ENCODE measurements at places on chromosomes 5 and 9. TPM values are rescaled to one million over a fixed set of nuclear protein-coding genes. Genes with fewer than 3 reads are reported as not detected.

GRCh38 chr5:39906146-39906545 lies 481.4 kb upstream of the DAB2 start:
- H3K27me3 ChIP-seq: no peaks in the 10 kb centered on the region
- no peak overlapping the region for H3K4me3 ChIP-seq
- no peaks in the 10 kb centered on the region for H3K36me3 ChIP-seq
- DNase-seq: no peak
- H3K27ac ChIP-seq: no peak overlapping the region
- H3K4me1 ChIP-seq: no peaks in the 10 kb centered on the region

DNA sequence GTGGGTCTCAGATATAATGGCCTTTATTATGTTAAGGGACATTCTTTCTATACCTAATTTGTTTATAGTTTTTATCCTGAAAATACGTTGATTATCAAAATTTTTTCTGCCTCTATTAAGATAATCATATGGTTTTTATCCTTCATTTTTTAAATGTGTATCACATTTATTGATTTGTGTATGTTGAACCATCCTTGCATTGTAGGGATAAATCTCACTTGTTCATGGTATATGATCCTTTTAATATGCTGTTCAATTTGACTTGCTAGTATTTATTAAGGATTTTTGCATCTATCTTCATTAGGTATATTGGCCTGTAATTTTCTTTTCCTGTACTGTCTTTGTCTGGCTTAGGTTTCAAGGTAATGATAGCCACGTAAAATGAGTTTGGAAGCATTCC lies 25.5 kb downstream of the PKD2L2 start:
- no peak overlapping the region for H3K4me3 ChIP-seq
- no peaks in the 10 kb centered on the region for H3K4me1 ChIP-seq
- no peak for DNase-seq
- no peak overlapping the region for H3K27ac ChIP-seq
- H3K36me3 ChIP-seq: no peaks in the 10 kb centered on the region

DNA sequence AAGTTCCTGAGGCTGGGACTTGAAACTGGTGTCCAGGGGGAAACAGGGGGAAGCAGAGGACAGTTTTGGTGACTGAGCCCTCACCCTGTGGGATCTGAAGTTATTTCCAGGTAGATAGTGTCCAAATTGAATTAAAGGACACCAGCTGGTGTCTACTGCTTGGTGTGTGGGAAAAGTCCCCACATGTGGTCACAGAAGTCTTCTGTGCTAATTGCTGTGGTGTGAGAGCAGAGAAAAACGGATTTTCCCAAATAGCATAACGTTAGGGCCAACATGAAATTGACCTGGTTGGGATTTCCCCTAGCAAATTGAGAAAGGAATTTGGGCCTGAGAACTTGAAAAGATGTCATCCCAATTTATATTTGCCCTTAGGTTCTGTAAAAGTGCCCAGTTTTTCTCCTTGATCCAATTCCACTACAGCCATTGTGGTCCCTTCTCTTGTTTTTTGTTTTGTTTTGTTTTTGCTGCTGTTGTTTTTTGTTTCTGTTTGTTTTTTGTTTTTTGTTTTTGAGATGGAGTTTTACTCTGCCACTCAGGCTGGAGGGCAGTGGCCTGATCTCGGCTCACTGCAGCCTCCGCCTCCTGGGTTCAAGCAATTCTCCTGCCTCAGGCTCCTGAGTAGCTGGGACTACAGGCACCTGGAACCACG lies 5.6 kb upstream of the STARD4 start:
- peaks cover 2% of the 10 kb centered on the region for H3K4me1 ChIP-seq
- no peaks in the 10 kb centered on the region for H3K36me3 ChIP-seq
- H3K4me3 ChIP-seq: no peak overlapping the region
- no peaks in the 10 kb centered on the region for H3K27me3 ChIP-seq

GRCh38 chr5:111071413-111071812 lies at the start of gene TSLP:
Gene TSLP, plus strand, starts transcription at chr5:111071713. Its CDS starts 178 bp downstream, at chr5:111071891.
- H3K27me3 ChIP-seq: no peaks in the 10 kb centered on the region
- no peak for DNase-seq
- H3K36me3 ChIP-seq: no peaks in the 10 kb centered on the region
- no peak within 1 kb of the TSS for H3K4me3 ChIP-seq

- DNase-seq: no peak
- H3K27me3 ChIP-seq: no peaks in the 10 kb centered on the region
- H3K4me1 ChIP-seq: no peaks in the 10 kb centered on the region
- H3K4me3 ChIP-seq: no peak overlapping the region
- no peaks in the 10 kb centered on the region for H3K36me3 ChIP-seq
- no peak overlapping the region for H3K27ac ChIP-seq
Measured at GRCh38 chr9:138103849-138104206, 226.2 kb downstream of the CACNA1B start.

DNA sequence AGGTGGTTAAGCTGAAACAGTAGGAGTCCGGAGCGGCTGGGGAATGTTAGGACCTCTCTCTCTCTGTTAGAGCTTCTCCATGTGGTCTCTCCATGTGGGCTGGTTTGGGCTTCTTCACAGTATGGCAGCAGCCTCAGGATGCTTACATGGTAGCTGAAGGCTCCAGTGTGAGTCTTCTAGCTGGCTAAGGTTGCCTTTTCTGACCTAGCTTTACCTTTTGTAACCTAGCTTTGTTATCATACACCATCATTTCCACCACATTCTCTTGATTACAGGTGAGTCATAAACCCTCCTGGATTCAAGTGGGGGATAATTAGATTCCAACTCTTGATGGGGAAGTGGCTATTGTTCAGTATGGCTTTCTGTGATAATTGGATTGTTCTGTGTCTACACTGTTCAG lies 98.5 kb downstream of the MTREX start:
- DNase-seq: no peak
- peaks cover 3% of the 10 kb centered on the region for H3K36me3 ChIP-seq
- H3K27me3 ChIP-seq: no peaks in the 10 kb centered on the region

- H3K27me3 ChIP-seq: no peaks in the 10 kb centered on the region
- H3K4me3 ChIP-seq: no peak overlapping the region
- no peaks in the 10 kb centered on the region for H3K4me1 ChIP-seq
- no peak for DNase-seq
Measured at GRCh38 chr5:151694035-151694485, 7.3 kb upstream of the SPARC start.

DNA sequence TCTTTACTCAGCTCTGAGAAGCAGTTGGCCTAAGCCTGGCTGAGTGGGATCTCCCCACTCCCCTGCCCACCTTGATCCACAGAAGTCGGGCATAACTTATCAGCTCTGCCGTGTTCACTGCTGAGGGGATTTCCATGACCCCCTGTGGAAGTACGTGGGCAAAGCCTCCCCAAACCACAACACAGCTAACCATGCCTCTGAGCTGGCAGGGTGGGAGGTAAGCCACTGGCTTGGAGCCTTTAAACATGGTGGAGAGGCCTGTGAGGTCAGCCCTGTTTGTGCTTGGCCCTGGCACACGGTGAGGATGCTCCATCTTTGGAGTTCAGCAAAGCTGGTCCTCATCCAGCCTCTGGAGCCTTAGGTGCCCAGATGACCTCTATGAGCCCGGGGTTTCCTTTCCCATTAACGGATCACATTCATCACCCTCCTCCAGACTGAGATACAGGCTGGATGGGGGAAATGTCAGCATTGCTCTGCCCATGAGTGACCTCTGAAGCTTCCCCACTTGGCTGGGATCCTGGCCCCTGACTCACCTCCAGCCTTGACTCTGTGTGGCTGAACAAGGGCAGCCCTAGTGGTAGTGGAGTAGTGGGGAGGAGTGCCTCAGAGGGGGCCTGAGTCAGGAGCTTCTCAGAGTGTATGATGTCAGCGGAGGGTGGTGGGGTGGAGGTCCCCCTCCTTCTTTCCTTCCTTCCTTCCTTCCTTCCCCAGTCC lies 6.2 kb downstream of the PDLIM4 start:
- H3K27ac ChIP-seq: no peak overlapping the region
- DNase-seq: no peak
- no peaks in the 10 kb centered on the region for H3K36me3 ChIP-seq
- H3K4me1 ChIP-seq: peaks cover 28% of the 10 kb centered on the region
- H3K4me3 ChIP-seq: no peak overlapping the region
- no peaks in the 10 kb centered on the region for H3K27me3 ChIP-seq

GRCh38 chr5:31890046-31890445 lies 251.1 kb downstream of the PDZD2 start:
- no peak overlapping the region for H3K27ac ChIP-seq
- H3K4me3 ChIP-seq: no peak overlapping the region
- no peaks in the 10 kb centered on the region for H3K36me3 ChIP-seq

- no peak overlapping the region for H3K4me3 ChIP-seq
- no peaks in the 10 kb centered on the region for H3K36me3 ChIP-seq
- H3K4me1 ChIP-seq: no peaks in the 10 kb centered on the region
- no peaks in the 10 kb centered on the region for H3K27me3 ChIP-seq
- DNase-seq: no peak
Measured at GRCh38 chr9:24801344-24801743, 255.6 kb upstream of the IZUMO3 start.

DNA sequence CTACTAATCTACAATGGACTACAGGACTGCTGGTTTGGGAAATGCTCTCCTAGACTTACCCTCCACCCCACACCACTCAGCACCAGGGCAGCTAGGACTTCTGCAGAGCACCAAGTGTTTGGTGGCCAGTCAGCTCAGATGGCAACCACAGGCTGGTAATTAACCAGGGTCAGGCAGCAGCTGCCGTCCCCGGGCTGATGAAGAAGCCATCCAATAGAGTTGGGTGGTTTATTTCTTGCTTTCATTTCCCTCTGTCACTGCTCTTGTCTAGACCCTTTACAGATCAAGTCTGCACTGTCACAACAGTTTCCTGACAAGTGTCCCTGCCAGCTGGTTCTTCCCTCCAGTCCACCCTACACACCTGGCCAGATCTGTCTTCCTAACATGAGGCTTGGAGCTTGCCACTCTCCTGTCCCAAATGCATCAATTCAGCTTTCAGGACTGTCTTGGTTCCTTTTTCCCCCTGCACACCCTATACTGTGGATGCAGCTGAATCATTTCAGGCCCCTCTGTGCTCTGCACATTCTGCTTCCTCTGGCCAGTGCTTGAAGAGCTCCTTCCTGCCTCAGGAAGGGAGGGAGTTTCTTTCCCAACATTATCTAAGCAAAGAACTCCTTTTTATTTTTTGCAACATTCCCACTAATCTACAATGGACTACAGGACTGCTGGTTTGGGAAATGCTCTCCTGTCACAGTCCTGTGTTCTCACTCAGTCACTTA lies 30.2 kb upstream of the HSPA9 start:
- H3K4me3 ChIP-seq: no peak overlapping the region
- DNase-seq: no peak
- H3K27ac ChIP-seq: peak overlapping the region; percentile 55
- H3K27me3 ChIP-seq: no peaks in the 10 kb centered on the region

GRCh38 chr9:77188242-77188641 lies 10.9 kb downstream of the VPS13A start:
- no peaks in the 10 kb centered on the region for H3K4me1 ChIP-seq
- no peak overlapping the region for H3K27ac ChIP-seq
- H3K4me3 ChIP-seq: no peak overlapping the region
- no peaks in the 10 kb centered on the region for H3K36me3 ChIP-seq
- no peak for DNase-seq

GRCh38 chr9:71670121-71670520 lies 98.2 kb downstream of the CEMIP2 start:
- H3K27ac ChIP-seq: no peak overlapping the region
- peaks cover 3% of the 10 kb centered on the region for H3K4me1 ChIP-seq
- no peaks in the 10 kb centered on the region for H3K27me3 ChIP-seq
- no peak for DNase-seq

- peak overlapping the region; percentile 13 for H3K4me3 ChIP-seq
- DNase-seq: no peak
- no peaks in the 10 kb centered on the region for H3K36me3 ChIP-seq
- H3K27ac ChIP-seq: no peak overlapping the region
- peaks cover 50% of the 10 kb centered on the region for H3K4me1 ChIP-seq
- peaks cover 77% of the 10 kb centered on the region for H3K27me3 ChIP-seq
Measured at GRCh38 chr9:1049641-1050040, 516 bp upstream of the DMRT2 start.

DNA sequence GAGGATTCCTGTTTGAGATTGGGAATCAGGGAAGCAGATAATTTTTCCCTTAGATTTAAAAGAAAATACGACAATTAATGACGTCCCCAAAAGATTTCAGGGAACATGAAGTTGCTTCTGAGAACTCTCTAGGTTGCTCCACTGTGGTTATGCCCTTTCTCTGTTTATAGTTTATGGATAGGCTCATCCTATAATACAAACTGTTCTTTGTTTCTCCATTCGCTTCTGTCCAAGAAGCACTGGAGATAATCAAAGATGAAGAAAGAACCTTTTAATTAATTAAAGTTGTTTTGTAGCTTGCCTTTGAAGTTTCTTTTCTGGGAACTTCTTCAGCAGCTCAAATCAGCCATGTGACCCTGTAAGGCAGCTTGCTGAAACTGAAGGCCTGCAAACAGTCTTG lies 87.5 kb downstream of the CHSY3 start:
- no peak overlapping the region for H3K4me3 ChIP-seq
- no peak for DNase-seq
- no peaks in the 10 kb centered on the region for H3K36me3 ChIP-seq
- H3K27ac ChIP-seq: no peak overlapping the region
- H3K4me1 ChIP-seq: no peaks in the 10 kb centered on the region

DNA sequence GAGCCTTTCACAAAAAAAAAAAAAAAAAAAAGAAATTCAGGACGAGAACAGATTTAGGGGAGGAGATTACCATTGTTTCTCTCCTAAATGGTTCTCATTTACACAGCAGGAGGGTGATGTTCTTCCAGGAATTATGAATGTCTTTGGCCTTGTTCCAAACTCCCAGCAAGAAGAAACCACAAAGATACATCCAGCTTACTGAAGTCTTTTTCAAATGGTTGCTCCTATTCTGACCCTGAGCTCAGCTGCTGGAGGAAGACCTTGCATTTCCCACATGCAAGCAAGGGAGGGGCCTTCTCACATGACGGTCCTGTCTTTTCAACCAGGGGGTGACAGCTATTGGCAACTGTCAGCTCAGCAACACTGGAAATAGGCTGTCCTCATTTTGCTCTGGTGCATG lies 203.0 kb upstream of the VLDLR start:
- H3K27ac ChIP-seq: no peak overlapping the region
- no peaks in the 10 kb centered on the region for H3K4me1 ChIP-seq
- no peaks in the 10 kb centered on the region for H3K27me3 ChIP-seq
- no peaks in the 10 kb centered on the region for H3K36me3 ChIP-seq
- no peak for DNase-seq
- H3K4me3 ChIP-seq: no peak overlapping the region

Gene SOHLH1
- total RNA-seq: not detected

Gene ADAMTS2
- 27.5 TPM for total RNA-seq

Gene HRCT1
- total RNA-seq: 3.2 TPM

Gene ZFP37
- 1.2 TPM for total RNA-seq

Gene GARIN3
- total RNA-seq: not detected

Gene LOX
- 5.2 TPM for total RNA-seq

Gene DMGDH
- 0.83 TPM for total RNA-seq

Measured in upper lobe of left lung (tissue), 6 donors.